ENCODE measurements at places on chromosomes 1 and 21. TPM values are rescaled to one million over a fixed set of nuclear protein-coding genes. Genes with fewer than 3 reads are reported as not detected.

The C1orf116 gene
- 0.08 TPM for polyA plus RNA-seq

The RUNX1 gene
- polyA plus RNA-seq, result 0.61 TPM

The TBX19 gene
- 0.34 TPM for polyA plus RNA-seq

The ADGRB2 gene
- polyA plus RNA-seq, result 1.1 TPM

The CCDC27 gene
- polyA plus RNA-seq, result not detected

The LCE1E gene
- not detected for polyA plus RNA-seq

The AADACL3 gene
- polyA plus RNA-seq, result not detected

The CIART gene
- 4.1 TPM for polyA plus RNA-seq

The SLC16A1 gene
- 60.5 TPM for polyA plus RNA-seq

The LORICRIN gene
- polyA plus RNA-seq, result not detected

The SEC16B gene
- polyA plus RNA-seq, result 3.8 TPM

The ZNF593OS gene
- polyA plus RNA-seq, result not detected

The DNM3 gene
- polyA plus RNA-seq, result 1.3 TPM

The CNN3 gene
- polyA plus RNA-seq, result 63.4 TPM

The FCRL5 gene
- polyA plus RNA-seq, result not detected

The PRPF38B gene
- 22.6 TPM for polyA plus RNA-seq

The CATSPERE gene
- polyA plus RNA-seq, result 0.07 TPM

The PCP4 gene
- polyA plus RNA-seq, result 9.6 TPM

The PTPN22 gene
- polyA plus RNA-seq, result 0.21 TPM

Measured in heart left ventricle (tissue), 16 donors.